ENCODE measurements at places on chromosomes 11 and 22. TPM values are rescaled to one million over a fixed set of nuclear protein-coding genes. Genes with fewer than 3 reads are reported as not detected.

DNA sequence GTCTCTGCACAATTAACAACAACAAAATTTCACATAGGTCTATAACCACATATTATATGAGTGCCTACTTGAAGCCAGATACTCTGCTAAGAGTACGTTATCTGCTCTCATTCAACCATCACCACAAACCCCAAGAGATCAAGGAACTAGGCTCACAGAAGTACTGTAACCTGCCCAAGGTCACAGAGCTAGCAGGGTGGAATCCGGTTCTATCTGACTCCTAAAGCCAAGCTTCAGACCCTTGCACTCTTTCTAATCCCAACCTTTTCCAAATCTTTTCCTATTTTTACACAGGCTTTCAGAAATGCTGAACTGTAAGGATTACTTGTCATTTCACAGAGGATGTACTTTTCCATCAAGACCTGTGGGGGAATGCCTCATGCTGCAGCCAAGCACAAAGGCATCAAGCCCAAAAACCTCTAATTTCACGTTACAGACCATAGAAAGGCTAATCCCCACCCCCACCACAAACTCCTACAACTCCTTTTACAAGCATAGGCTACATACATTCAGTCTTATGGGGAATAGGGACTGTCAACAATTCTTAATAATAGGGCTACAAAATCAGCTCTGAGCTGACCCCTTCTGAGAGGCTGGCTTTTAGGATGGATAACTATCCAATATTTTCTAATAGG, 927 bp downstream of the PRCP start:
- DNase-seq = no peak

Gene TRABD
- 17.2 TPM for total RNA-seq

Gene OR8A1
- not detected for total RNA-seq

Gene SHISAL1
- total RNA-seq = 8.2 TPM

All from H4 (cell line).